ENCODE measurements at places on chromosomes 3 and 15.
A peak's percentile ranks its signal among the peaks of the same experiment; 100 is the strongest.

- DNase-seq, result no peak
These were observed 96.7 kb downstream of the ADCY5 start for GRCh38 chr3:123352134-123352554.

GRCh38 chr3:27504749-27505148 lies 20.6 kb upstream of the SLC4A7 start:
- DNase-seq, result no peak

DNA sequence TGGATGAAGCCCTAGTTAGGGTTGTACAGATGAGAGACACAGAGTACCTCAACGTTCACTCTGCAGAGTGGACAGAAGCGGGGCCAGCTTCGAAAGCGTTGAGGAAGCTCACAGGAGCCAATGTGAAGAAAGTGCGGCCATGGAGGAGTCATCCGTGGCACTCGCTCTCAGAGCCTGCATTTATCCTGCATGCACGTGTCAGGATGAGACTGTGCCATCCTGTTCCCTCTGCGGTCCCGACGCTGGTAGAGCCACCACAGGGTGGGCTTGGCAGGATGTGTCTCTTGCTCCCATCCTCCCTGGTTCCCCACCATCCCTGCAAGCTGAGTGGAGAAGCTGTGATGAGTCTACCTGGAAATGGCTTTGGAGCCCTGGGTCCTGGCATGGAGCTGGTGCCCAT lies 39.3 kb downstream of the KLHL25 start:
- DNase-seq, result no peak

DNA sequence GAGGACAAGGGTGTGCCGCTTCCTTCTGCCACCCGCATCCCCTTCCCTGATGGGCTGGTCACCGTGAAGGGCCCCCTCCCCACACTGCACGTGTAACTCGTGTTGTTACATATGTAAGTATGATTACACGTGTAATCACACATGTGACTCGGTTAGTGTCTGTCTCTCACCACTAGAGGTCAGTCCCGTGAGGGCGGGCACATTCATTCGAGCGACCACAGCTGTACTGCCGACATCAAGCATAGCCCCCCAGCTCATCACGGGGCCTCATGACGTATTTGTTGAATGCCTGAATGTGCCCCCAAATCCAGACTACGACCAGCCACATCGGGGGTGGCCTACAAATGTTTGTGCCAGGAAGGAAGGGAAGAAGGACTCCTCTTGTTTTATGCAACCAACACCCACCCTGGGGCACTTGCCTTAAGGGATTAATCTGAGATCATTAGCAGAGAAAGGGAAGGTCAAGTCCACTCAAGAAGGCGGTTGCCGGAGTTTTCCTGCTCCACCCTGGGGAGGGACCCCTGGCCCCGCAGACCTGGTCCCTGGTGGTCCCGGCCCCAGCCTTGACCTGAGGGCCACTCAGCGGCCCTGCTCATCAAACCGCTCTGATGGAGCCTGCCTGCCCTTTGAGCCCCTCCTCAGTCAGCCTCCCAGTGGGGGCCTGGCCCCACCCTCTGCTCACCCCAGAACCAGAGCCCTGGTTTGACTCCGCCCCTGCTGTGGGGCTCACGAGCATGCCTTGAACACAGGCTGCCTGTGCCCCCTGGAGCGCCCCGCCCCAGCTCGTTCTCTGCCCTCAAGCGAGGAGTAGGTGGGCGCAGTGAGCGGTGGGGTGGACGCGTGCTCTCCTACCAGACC lies 52.8 kb downstream of the RGMA start:
- peak; percentile 67 for DNase-seq

DNA sequence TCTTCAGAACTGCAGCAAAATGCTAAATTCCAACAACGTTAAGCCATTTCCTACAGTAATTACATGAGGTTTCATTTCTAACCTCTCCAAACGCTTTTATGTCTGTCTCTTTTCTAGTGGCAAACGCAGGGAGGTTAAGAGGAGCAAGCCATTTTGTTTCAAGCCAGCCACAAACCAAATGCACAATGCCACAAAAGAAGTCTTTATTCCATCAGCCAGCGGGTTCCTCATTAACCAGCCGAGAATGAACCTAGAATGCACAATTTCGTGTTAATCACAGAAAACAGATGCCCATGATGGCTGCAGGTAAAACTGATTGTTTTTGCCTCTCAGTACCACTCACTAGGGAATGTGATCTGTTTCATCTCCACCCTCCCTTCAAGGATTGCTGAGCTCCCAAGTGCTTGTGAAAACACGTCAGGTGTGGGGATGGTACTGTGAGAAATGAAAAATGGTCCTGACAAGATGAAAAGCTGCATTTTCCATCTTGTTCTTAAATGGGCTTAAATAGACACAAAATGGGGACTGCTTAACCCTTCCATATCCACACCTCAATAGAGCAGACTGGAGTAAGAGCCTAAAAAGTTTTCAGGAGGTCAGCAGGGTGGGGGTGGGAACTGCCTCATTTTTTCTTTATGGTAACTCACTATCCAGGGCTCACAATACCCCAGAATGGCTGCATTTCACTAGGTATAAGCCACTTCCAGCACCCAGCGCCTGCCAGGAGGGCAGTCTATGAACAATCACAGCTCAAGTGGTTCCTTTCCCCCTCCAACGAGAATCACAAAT lies 277.1 kb downstream of the MAGI1 start:
- no peak for DNase-seq

- DNase-seq, result no peak
These were observed 29.5 kb downstream of the CMTM7 start for GRCh38 chr3:32421185-32421584.

DNA sequence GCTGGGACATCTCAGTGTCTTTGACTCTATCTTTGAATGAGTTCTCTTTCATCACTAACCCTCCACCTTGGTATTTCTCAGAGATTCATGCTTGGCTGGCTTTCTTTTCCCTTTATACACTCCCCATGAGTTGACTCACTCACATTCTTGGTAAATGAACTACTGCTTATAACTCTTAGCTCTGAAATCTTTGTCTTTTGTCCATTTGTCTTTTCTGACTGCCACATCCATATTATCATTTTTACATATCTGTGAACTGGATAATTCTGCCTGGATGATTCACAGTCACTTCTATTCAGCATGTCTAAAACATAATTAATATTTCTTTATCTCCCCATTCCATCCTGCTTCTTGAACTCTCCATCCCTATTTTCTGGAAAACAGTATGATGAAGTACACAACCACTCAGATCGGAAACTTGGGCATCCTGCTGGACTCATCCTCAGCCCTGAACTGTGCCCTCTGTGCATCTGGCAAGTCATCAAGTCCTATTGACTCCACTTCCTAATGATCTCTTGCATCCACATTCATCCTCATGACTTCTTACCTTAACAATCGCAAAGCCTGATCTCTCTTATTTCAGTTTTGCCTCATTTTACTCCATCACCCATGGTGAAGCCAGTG lies 66.9 kb downstream of the KCNAB1 start:
- DNase-seq, result no peak

GRCh38 chr15:39785139-39785538 lies 2.5 kb upstream of the FSIP1 start:
- DNase-seq, result no peak
